ENCODE measurements at places on chromosomes 7 and 10.

DNA sequence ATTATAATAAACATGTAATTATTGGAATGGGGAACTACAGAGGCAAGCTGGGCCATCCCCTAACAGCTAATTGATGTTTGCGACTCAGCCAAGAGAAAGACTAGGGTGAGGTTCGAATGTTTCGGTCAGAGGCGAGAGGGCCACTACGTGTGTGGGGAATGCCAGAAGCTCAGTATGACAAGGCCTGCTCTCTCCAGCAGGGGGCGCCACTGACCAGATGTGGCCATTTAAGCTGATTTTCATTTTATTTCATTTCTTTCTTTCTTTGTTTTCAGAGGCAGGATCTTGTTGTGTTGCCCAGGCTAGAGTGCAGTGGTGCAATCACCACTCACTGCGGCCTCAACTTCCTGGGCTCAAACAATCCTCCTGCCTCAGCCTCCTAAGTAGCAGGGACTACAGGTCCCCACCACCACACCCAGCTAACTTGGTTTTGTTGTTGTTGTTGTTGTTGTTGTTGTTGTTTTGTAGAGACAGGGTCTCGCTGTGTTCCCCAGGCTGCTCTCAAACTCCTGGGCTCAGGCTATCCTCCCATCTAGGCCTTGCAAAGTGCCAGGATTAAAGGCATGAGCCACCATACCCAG lies 38.1 kb downstream of the TMEM130 start:
- no peak for DNase-seq

- DNase-seq = peak; percentile 46
These were observed 1.7 kb downstream of the SORCS3 start for GRCh38 chr10:104642658-104643302.

GRCh38 chr10:48778193-48778857 lies 93.7 kb downstream of the WDFY4 start:
- DNase-seq = no peak

DNA sequence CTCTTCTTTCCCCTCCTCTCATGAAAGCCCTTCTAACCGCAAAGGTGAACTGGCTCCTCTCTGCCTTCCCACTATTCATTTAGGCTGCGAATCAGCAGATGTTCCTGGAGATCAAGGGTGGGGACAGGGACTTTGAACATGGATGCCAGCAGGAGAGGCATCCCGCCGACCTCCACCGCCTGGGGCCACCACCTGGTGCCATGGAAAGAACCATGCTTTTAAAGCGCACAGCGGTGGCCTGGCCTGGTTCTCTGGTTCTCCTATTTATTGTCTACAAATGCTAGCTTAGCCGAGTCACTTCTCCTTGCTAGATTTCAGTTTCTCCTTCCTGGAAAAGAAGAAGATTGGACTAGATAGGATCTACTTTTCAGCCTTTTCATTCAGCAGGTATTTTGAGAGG lies 43.2 kb upstream of the KCNMA1 start:
- DNase-seq = no peak

- no peak for DNase-seq
These were observed 299.4 kb downstream of the SNX13 start for GRCh38 chr7:17640730-17641377.

DNA sequence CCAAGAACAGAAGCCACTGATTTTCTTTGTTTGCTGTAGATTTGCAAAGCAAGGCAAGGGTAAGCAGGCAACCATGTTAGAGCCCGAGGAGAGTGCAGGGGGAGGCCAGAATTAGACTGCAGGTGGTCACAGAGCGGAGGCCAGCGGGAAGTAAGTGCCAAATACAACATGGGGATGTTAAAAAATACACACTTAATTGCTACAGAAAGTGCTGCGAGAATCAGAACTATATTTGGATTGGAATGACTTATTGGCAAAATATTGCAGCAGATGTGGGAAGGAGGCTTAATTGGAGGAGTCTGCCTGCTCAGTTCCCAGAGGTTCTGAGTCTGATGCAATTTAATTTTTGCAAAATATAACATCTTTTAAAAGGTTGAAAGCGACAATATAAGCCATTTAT lies 49.7 kb upstream of the ADCY1 start:
- DNase-seq = no peak
